ENCODE measurements at places on chromosomes 12 and 14.

- peaks cover 70% of the 10 kb centered on the region for H3K36me3 ChIP-seq
- no peaks in the 10 kb centered on the region for H3K27me3 ChIP-seq
- H3K4me3 ChIP-seq = no peak overlapping the region
- H3K4me1 ChIP-seq = no peaks in the 10 kb centered on the region
- no peak for DNase-seq
- no peak overlapping the region for H3K27ac ChIP-seq
These were observed 82.5 kb downstream of the SH2B3 start for GRCh38 chr12:111488271-111488670.

DNA sequence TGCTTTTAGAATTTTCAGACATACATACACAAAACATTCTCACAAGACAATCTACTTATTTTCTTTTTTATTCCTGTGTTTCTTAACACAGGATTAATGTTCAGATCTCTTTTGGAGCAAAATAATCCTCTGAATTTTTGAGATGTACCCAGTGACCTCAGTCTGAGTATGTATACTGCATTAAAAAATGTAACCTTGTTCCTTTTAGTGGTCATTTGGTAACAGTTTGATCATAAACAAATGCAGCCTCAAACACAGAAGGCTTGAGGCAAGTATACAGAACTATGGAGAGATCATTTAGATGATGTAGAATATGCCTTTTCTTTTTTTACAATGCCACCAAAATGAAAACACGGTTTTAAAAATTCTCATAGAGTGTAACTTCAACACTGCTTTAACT lies 9.7 kb downstream of the HIF1A start:
- H3K4me3 ChIP-seq = no peak overlapping the region
- no peaks in the 10 kb centered on the region for H3K36me3 ChIP-seq
- H3K27ac ChIP-seq = no peak overlapping the region
- no peaks in the 10 kb centered on the region for H3K27me3 ChIP-seq

DNA sequence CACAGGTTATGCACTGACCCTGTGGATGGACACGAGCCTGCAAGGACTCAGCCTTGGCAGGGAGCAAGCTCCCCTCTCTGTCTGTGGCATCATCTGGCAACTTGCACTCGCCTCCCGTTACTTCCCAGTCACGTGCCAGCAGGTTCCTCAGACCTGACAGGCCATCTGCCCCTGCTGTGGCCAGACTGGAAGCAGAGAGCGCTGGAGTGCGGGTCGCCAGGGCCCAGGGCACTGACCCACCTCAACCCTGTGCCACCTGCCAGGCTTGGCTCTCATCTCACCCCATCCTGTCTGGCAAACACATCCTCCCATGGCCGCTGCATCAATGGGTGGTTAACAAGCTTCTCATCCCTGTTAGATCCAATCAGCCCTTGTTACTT lies 28.4 kb downstream of the SLC6A12 start:
- H3K36me3 ChIP-seq = no peaks in the 10 kb centered on the region
- H3K27ac ChIP-seq = no peak overlapping the region
- no peak for DNase-seq
- H3K27me3 ChIP-seq = no peaks in the 10 kb centered on the region

- H3K27me3 ChIP-seq = no peaks in the 10 kb centered on the region
- H3K27ac ChIP-seq = no peak overlapping the region
- no peak for DNase-seq
- no peak overlapping the region for H3K4me3 ChIP-seq
These were observed 65.6 kb downstream of the NTF3 start for GRCh38 chr12:5497329-5498053.

DNA sequence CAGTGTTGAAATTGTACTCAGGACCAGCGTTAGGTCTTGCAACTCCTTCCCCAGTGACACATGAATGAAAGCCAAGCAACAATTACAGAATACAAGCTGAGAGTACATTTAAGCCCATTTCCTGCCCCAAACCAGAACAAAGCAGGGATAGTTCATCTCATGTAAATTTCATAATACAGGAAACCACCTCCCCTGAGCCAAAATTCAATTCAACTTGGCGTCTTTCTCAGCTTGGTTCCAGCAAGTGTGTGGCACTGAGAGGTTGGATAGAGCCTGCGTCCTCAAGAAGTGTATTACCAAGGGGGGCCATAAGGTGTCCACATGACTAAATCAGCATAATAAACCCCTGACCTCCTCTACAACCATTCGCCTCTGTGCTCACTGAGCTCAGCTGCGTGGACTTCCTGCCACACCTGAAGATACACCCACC lies 278.9 kb upstream of the CRY1 start:
- H3K27me3 ChIP-seq = no peaks in the 10 kb centered on the region
- peaks cover 23% of the 10 kb centered on the region for H3K4me1 ChIP-seq
- H3K4me3 ChIP-seq = no peak overlapping the region
- no peaks in the 10 kb centered on the region for H3K36me3 ChIP-seq

- peaks cover 26% of the 10 kb centered on the region for H3K4me1 ChIP-seq
- no peaks in the 10 kb centered on the region for H3K27me3 ChIP-seq
- no peak for DNase-seq
- H3K4me3 ChIP-seq = peak within 1 kb of the TSS; percentile 30
- H3K36me3 ChIP-seq = no peaks in the 10 kb centered on the region
These were observed at the start of gene IKZF4 for GRCh38 chr12:56020423-56021184. IKZF4 (plus strand) TSS chr12:56021043; CDS start chr12:56021494, 451 bp downstream.

- no peak overlapping the region for H3K27ac ChIP-seq
- H3K36me3 ChIP-seq = no peaks in the 10 kb centered on the region
- no peak for DNase-seq
- H3K27me3 ChIP-seq = no peaks in the 10 kb centered on the region
- H3K4me3 ChIP-seq = no peak overlapping the region
These were observed 21.5 kb downstream of the EP400 start for GRCh38 chr12:131971226-131971625.

DNA sequence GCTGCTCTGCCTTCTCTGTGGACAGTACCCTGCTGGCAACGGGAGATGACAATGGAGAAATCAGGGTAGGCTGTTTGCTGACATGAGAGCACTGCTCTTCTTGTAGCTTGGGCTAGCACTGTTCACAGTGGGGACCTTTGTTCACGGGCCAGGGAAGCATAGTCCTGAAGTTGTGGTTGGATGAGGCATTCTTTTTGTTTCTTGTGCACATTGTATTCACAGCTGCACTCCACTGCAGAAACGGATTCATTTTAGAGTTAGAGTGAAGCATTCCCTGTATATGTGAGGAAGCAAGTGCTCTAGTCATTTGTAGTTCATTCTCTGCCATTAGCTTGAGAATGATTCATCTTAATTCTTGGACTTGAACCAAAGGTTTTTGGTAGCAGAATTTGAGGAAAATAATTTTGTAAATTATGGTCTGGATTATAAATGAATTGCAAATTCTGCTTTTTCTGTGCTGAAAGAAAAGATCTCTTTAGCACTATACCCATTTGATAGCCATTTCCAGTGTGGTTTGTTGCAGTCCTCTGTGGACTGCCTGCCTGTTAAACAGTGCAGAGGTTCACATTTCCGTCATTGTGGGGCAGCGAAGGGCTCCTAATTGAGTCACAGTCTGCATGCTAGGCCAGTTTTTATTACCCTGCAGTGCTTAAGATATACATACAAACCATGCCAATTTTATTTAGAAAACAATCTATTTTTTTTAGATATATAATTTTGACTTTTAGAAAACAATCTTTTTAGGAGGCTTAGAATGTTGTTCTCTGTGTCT lies 80.6 kb downstream of the APAF1 start:
- H3K27ac ChIP-seq = no peak overlapping the region
- H3K4me1 ChIP-seq = no peaks in the 10 kb centered on the region
- H3K27me3 ChIP-seq = no peaks in the 10 kb centered on the region
- peaks cover 52% of the 10 kb centered on the region for H3K36me3 ChIP-seq
- DNase-seq = no peak

- DNase-seq = no peak
- peaks cover 9% of the 10 kb centered on the region for H3K36me3 ChIP-seq
- peak overlapping the region; percentile 92 for H3K27ac ChIP-seq
- peaks cover 40% of the 10 kb centered on the region for H3K4me1 ChIP-seq
- no peaks in the 10 kb centered on the region for H3K27me3 ChIP-seq
These were observed 652 bp downstream of the SUPT16H start for GRCh38 chr14:21382886-21383847.

- H3K4me3 ChIP-seq = no peak overlapping the region
- no peak overlapping the region for H3K27ac ChIP-seq
- no peaks in the 10 kb centered on the region for H3K27me3 ChIP-seq
- no peak for DNase-seq
- H3K4me1 ChIP-seq = no peaks in the 10 kb centered on the region
- no peaks in the 10 kb centered on the region for H3K36me3 ChIP-seq
These were observed 113.0 kb downstream of the RMST start for GRCh38 chr12:97575403-97576193.

- no peak overlapping the region for H3K27ac ChIP-seq
- H3K4me3 ChIP-seq = no peak overlapping the region
- no peaks in the 10 kb centered on the region for H3K36me3 ChIP-seq
- no peak for DNase-seq
These were observed 3.7 kb downstream of the ZBTB1 start for GRCh38 chr14:64508215-64508776.

GRCh38 chr14:90274019-90274418 lies 17.7 kb downstream of the PSMC1 start:
- H3K27ac ChIP-seq = no peak overlapping the region
- no peaks in the 10 kb centered on the region for H3K36me3 ChIP-seq
- H3K4me3 ChIP-seq = no peak overlapping the region
- H3K27me3 ChIP-seq = no peaks in the 10 kb centered on the region

GRCh38 chr12:1793426-1794210 lies 26.7 kb upstream of the LRTM2 start:
- H3K27ac ChIP-seq = no peak overlapping the region
- H3K4me3 ChIP-seq = no peak overlapping the region
- peak; percentile 80 for DNase-seq
- no peaks in the 10 kb centered on the region for H3K36me3 ChIP-seq

- no peak for DNase-seq
- no peak overlapping the region for H3K27ac ChIP-seq
- H3K27me3 ChIP-seq = no peaks in the 10 kb centered on the region
- H3K4me1 ChIP-seq = peaks cover 42% of the 10 kb centered on the region
These were observed 8.4 kb downstream of the RAPGEF3 start for GRCh38 chr12:47750229-47750798.

DNA sequence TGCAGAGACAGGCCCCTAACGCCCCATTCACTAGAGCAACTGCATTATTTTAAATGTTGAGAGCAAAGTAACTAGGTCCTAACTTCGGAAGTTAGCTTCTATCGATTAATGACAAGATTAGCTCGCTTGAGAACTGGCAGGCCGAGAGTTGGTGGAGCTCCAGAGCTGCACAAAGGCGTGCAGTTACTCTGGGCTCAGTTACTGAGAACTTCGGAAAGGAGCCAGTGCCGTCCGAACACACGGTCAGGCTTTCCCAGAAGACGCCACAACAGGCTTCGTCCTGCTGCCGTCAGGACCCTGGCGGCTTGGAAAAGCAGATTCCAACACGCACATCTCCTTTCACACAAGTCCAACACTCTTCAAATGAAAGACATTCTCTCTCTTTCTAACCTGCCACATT lies 45.4 kb upstream of the TESC start:
- no peaks in the 10 kb centered on the region for H3K27me3 ChIP-seq
- H3K27ac ChIP-seq = no peak overlapping the region
- DNase-seq = no peak

DNA sequence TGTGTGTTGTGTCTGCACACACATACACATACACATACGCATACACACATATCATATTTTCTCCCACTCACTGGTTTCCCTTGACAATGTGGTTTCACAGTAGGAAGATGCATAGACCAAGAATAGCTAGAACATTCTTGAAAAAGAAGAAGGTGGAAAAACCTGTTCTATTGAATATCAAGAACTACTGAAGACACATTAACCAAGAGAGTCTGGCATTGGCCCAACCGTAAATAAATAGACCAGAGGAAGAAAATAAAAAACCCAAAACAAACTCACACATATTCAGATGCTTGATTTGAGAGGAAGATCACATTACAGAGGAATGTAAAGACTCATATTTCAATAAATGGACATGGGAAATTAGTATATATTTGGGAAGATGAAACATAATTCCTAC lies 311.3 kb downstream of the FOXG1 start:
- H3K36me3 ChIP-seq = no peaks in the 10 kb centered on the region
- no peak overlapping the region for H3K27ac ChIP-seq
- H3K27me3 ChIP-seq = no peaks in the 10 kb centered on the region
- no peak for DNase-seq
- no peak overlapping the region for H3K4me3 ChIP-seq
- no peaks in the 10 kb centered on the region for H3K4me1 ChIP-seq

DNA sequence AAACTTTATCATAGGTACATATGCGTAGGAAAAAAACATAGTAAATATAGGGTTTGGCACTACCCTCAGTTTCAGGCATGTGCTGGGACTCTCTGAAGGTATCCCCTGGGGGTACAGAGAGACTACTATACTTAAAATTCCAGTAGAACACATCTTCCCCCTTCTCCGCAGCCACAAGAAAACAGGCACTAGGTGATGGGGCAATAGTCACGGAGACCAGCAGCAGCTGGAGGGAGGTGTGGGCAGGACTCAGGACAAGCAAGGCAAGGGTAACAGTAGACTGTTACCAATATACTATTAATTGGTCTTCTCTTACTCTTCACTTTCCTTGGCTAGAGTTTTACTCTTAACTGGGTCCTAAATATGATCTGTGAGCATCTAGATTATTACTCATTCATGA lies 4.6 kb upstream of the PAPOLA start:
- DNase-seq = no peak
- H3K4me3 ChIP-seq = no peak overlapping the region
- no peaks in the 10 kb centered on the region for H3K27me3 ChIP-seq
- no peaks in the 10 kb centered on the region for H3K36me3 ChIP-seq
- H3K4me1 ChIP-seq = peaks cover 7% of the 10 kb centered on the region

DNA sequence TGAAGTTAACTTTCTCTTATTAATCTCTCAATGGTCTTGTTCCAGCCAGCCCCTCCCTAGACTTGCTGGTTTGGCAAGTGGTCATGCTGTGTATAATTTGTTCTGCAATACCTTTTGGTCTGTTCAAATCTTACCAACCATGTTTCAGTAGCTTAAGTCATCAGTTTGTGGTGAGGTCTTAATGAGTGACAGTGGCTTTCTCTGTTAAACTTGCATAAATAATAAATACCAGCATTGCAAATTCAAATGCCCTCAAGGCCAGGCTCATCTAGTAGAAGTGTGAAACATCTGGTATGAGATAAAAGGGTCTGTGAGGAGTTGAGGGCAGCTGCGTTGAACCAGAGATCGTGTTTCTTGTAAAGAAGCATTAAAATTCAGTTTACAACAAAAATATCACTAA lies 319.5 kb downstream of the TMEM117 start:
- no peak for DNase-seq
- H3K36me3 ChIP-seq = no peaks in the 10 kb centered on the region
- H3K27me3 ChIP-seq = no peaks in the 10 kb centered on the region
- no peak overlapping the region for H3K4me3 ChIP-seq
- H3K27ac ChIP-seq = no peak overlapping the region

GRCh38 chr12:26080911-26081310 lies 43.9 kb downstream of the BHLHE41 start:
- no peaks in the 10 kb centered on the region for H3K4me1 ChIP-seq
- H3K4me3 ChIP-seq = no peak overlapping the region
- no peaks in the 10 kb centered on the region for H3K36me3 ChIP-seq
- no peaks in the 10 kb centered on the region for H3K27me3 ChIP-seq
- DNase-seq = no peak
